ENCODE measurements at places on chromosomes 12 and 14. TPM values are rescaled to one million over a fixed set of nuclear protein-coding genes. Genes with fewer than 3 reads are reported as not detected.

Gene SYT10
- total RNA-seq: not detected

Gene SERPINA9
- total RNA-seq: not detected

Gene NELL2
- total RNA-seq: 0.22 TPM

Gene GPX2
- 291 TPM for total RNA-seq

Gene SMCO3
- total RNA-seq: not detected

Gene ACACB
- 11.0 TPM for total RNA-seq

Gene ITGB7
- 0.30 TPM for total RNA-seq

Gene RARG
- total RNA-seq: 23.2 TPM

Gene FGF6
- total RNA-seq: not detected

Gene TRHDE
- 0.06 TPM for total RNA-seq

Gene OR4E2
- total RNA-seq: not detected

Gene COQ5
- total RNA-seq: 25.7 TPM

Measured in A549 treated with dexamethasone at 1 μM for 4 hours (cell line).